ENCODE measurements at places on chromosomes 7 and 10.

- DNase-seq: no peak
These were observed 77.5 kb downstream of the AFAP1L2 start for GRCh38 chr10:114326795-114327194.

GRCh38 chr10:110009736-110010475 is 2.1 kb downstream of the ADD3 start:
- peak; percentile 80 for DNase-seq

DNA sequence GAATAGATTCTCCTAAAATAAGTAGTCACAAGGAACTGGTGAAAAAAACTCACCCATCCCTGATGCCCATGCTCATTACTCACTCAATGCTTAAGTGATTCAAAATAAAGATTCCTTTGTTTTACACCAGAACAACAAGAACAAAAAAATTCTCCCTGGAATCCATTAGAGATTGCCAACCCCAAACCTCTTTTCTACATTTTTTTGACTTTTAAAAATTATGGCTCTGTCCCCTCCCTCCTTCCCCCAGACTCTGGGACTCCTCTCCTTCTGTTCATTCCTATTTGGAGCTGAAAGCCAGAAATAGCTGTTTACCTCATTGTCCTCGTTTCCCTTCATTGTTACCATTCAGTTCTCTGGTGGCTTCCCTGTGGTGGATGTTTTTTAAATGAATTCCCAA is 63.2 kb upstream of the FHIP2A start:
- DNase-seq: no peak

GRCh38 chr7:44223362-44224079 is 22.7 kb downstream of the YKT6 start:
- no peak for DNase-seq
